ENCODE measurements at places on chromosomes 7 and 10.

- no peak for DNase-seq
These were observed 12.2 kb upstream of the SLC35B4 start for GRCh38 chr7:134328900-134329299.

GRCh38 chr7:81707966-81708365, 61.9 kb downstream of the HGF start:
- DNase-seq: no peak

DNA sequence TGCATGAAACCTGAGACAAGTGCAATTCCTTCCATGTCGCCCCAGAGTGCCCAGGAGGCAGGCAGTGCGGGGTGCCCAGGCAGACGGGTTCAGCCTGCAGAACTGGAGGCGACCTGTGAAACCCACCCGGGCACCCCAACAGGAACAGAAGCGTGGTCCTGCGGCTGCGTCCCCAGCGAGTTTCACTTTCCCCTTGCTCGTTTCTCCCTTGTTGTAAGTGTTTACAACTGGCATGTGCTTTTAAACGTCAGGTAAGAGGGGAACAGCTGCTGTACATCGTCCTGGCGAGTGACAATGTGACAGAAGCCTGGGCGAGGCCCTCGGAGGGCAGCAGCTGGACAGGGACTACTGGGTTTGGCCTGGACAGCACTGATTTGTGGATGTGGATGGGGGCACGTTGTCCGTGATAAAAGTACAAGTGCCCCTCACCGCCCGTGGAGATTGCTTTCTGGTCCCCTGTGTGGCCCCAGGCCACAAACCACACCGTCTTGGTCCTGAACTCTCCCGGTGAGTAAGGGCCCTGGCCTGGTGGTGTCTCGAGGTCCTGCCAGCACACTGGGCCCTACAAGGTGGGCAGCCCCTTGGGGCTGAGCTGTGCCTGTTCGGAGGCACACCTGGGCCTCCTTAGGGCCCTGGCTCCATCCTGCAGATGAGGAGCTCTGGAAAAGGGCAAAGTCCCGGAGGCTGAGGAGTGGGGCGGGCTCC, 4.0 kb downstream of the VENTX start:
- no peak for DNase-seq

- no peak for DNase-seq
These were observed 110.4 kb upstream of the BMPER start for GRCh38 chr7:33794959-33795358.

DNA sequence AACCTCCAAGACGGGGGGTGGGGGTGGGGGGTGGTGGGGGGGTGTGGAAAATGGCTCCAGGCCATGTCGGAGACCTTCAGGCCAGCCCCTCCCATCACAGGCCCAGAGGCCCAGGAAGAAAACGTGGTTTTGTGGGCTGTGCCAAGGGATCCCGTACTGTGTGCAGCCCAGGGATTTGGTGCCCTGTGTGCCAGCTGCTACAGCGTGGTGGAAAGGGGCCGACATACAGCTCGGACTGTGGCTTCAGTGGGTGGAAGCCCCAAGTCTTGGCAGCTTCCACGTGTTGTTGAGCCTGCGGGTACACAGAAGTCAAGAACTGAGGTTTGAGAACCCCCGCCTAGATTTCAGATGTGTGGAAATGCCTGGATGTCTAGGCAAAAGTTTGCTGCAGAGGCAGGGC, 259.7 kb downstream of the HGF start:
- no peak for DNase-seq

- no peak for DNase-seq
These were observed 89.3 kb downstream of the BEND7 start for GRCh38 chr10:13439313-13440184.

DNA sequence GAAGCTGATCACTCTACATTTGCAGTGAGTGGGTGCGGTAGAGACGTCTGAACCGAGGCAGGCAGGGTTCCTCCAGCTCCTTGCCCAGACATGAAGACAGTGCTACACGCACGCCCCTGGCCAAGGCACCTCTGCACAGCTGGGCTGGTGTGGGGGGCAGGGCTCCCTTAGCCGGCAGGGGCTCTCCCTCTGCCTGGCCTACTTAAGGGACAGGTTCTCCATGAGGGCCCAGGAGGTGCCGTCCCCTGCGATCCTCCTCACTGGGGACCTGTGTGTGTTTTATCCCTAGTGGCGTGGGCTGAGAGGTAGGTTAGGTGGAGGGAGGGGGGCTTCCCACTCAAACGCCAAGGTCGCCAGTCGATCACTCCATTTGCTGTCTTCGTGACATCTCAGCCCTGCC, 35.3 kb downstream of the IL15RA start:
- no peak for DNase-seq

GRCh38 chr10:127450644-127451043, 98.5 kb upstream of the NPS start:
- DNase-seq: no peak

DNA sequence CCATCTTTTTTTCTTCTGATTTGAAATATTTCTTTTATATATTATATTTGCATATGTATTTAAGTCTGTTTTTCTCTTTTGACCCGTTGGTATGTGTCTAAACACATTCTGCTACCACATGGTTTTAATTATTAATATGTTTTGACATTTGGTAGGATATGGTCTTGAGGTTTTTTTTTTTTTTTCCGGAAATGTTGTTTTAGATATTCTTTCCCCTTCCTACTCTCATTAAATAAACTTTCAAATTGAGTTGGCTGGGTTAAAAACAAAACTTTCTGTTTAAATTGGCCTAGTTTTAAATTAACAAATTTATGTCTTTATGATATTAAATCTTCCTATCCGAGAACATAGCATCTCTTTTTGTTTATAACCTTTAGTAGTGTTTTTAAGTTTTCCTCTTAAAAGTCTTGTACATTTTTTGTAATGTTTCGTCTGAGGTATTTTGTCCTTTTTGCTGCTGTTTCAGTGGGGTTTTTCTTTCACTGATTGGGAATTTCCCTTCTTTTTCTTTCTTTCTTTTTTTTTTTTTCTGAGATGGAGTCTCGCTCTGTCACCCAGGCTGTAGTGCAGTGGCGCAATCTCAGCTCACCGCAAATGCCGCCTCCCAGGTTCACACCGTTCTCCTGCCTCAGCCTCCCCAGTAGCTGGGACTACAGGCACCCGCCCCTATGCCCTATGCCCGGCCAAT, 25.4 kb downstream of the STAM start:
- DNase-seq: no peak

GRCh38 chr7:32893207-32893524, 1.6 kb upstream of the KBTBD2 start:
- DNase-seq: no peak

- DNase-seq: no peak
These were observed 35.7 kb upstream of the EEPD1 start for GRCh38 chr7:36117203-36117840.

- DNase-seq: no peak
These were observed 1.1 kb downstream of the CCDC126 start for GRCh38 chr7:23598296-23598695.

GRCh38 chr7:55252386-55252785, 112.8 kb upstream of the LANCL2 start:
- no peak for DNase-seq

- no peak for DNase-seq
These were observed 75.3 kb downstream of the MKI67 start for GRCh38 chr10:128050936-128051335.

DNA sequence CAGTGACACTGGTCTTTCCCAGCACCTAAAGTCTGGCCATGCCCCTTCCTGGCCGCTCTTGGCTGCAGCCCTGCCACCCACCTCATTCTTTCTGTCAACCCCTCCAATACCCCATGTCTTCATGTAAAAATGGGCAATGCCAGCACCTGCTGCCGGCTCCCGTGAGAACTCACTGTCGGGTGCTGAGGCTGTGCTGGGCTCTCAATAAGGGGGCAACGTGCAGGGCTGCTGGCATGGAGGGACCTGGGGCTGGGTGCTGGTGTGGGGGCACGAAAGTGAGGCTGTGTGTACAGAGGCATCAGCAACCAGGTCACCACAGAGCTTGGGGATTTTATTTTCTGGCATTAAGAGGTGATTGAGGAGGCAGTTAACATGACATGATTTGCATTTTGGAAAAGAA, 65.3 kb downstream of the ALOX5 start:
- DNase-seq: no peak

DNA sequence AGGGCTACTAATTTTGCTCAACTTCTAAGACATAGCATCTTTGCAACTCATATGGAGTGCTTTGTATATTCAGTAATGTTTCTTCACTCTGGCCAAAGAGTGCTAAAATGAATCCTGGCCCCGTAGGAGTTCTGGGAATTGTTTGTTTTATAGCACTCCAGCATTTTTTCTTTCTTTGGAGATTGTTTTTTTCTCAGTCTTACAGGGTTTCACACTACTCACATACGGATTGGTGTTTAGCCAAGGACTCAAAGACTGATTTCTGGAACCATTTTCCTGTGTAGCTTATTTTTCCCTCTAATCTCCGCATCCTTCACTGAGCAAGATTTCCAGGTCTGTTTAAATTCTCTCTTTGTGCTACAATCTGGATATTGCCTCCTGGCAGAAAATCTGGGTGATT, 6.4 kb downstream of the TAS2R41 start:
- no peak for DNase-seq

All from progenitor cell of endocrine pancreas (in vitro differentiated cells).